Stimulated activated CD8-positive, alpha-beta memory T cell treated with anti-CD3 and anti-CD28 coated beads, Interleukin-15, amount 100 ng/mL, for 4 hours (primary cell): ENCODE measurements at places on chromosomes 2 and 18.

DNA sequence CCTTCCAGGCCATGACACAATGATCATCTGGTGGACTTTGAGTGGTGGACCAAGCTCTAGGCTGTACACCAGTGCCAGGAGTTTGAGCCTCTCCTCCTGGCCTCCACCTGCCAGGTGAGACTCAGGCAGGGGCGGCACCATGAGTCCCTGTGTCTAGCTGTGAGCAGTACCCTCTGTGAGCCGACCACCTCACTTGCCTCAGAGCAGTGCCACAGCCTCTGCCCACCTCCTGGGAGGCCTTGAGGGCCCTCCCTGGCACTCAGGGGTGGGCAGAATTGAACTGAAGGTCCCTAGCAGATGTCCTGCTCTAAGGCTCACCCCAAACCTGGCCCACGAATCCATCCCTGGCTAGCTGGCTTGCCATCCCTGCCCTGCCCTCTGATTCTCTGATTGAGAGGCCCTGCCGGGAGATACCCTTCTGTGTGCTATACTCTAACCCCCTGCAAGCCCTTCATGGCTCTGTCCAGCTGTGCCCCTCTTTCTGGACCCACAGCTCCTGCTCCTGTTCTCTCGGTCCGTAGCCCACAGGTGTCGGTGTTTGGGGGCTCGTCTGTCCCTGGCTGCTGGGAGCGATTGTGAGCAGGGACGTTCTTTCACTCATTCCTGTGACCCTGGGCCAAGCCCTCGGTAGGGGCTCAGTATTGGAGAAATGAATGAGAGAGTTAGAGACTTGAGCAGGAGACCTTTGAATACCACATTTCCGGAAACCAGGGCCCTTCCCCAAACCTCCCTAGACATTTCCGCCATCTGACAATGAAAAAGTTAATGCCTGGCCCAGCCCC lies 70.0 kb downstream of the INHBB start:
- DNase-seq = no peak

DNA sequence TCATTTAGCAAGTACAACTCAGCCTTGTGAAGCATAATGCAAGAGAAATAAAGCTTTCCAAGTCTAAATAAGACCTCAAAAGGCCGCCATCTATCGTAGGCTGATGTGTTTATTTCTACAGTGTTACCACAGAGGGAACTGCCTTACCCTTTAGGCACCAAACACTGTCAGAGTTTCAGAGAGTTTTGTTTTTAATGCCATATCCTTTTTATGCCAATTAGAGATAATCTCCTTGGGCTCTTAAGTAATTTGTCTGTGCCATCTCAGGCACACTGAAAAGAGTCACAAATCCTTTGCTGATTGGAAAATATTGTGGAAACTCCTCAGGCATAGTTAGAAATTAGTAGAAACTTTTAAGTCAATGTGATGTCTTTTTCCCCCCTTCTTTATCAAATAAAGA lies 797.1 kb downstream of the SLC4A3 start:
- DNase-seq = no peak

GRCh38 chr2:170176212-170176611 lies 1.7 kb upstream of the MYO3B start:
- no peak for DNase-seq

DNA sequence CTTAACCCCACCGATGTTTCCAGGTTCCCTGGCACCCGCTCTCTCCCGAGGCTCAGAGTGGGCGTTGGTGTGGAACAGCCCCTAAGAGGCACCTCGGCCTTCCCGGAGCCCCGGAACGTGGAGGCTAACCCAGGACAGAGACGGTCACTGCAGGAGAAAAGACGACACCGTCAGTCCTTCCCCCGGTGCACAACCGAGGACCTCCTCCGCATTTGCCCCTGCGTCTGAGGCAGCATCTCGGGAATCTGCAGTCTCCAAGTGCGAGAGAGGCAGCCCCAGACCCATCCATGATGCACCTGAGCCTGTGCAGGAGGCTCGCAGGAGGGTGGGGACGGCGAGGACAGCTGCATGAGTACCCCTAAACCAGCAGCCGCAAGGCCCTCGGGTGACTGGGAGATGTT lies 204.9 kb upstream of the SALL3 start:
- no peak for DNase-seq

DNA sequence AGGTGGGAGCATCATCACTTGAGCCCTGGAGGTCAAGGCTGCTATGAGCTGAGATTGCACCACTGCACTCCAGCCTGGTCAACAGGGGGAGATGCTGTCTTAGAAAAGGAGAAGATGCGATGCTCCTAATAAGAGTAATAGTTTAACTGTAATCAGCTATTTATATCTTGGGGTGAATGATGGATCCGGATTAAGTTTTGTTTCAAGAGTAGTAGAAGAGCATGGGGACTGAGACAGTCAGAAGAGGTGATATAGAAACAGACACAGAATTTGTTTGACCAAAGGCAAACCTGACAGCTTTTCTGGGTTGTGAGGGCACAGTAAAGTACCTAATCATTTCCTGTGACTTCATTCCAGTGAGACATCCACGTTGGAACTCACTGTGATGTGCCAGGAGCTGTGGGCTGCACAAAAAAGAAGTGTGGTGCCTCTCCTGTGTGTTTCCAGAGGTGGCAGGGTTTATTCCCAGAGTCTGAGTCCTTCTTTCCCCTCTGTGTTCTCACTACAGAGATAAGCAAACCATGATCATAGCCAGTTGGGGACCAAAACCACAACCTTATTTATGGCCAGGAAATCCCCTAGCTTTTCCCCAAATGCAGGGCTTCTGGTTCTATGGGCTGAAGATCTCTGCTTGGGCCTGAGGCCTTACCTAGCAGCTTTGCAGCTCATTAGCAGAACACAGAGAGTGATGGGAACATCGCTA lies 113.7 kb downstream of the XRCC5 start:
- DNase-seq = no peak

- no peak for DNase-seq
These were observed 377.0 kb downstream of the DCC start for GRCh38 chr18:52716973-52717372.

- DNase-seq = no peak
These were observed 44.9 kb upstream of the LONRF2 start for GRCh38 chr2:100367163-100367562.

GRCh38 chr2:10497797-10498251 lies 49.7 kb upstream of the ODC1 start:
- DNase-seq = peak; percentile 45

DNA sequence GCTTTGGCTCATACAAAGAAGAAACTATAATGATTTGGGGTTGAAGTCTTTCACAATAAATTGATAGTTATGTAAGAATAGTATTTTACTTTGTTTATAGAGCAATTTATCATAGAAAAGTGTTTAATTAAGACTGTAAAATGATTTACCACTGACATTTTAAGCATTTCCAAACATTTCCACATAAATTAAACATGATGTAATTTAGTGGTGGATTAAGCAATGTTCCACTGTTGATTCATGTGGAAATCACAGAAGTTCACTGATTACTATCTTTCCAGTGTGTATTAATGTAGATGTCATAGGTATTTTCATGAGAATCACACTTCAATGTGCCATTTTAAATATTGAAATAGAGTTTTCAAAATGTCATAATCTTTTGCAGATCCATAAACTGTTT lies 40.1 kb upstream of the GRB14 start:
- DNase-seq = no peak

GRCh38 chr2:241952816-241953215 lies 83.3 kb downstream of the RTP5 start:
- no peak for DNase-seq

DNA sequence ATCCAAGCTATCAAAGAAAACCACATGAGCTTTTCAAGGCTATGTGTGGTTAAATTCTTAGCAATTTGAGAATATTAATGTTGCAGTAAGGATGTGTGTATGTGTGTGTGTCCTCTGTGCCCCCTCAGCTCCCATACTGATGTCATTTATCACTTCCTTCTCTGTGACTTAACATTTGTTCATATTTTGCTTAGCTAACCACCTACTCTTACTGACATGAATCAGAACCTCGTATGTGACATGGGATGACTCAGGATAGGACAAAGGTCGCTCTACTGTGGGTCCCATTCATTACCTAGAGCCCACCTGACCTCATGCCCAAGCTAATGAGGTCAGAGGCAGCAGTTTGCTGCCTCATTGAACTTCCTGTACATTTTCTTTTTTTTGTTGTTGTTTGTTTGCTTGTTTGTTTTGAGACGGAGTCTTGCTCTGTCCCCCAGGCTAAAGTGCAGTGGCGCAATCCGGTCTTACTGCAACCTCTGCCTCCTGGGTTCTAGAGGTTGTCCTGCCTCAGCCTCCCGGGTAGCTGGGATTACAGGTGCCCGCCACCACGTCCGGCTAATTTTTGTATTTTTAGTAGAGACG lies 36.3 kb downstream of the MOGAT1 start:
- no peak for DNase-seq

DNA sequence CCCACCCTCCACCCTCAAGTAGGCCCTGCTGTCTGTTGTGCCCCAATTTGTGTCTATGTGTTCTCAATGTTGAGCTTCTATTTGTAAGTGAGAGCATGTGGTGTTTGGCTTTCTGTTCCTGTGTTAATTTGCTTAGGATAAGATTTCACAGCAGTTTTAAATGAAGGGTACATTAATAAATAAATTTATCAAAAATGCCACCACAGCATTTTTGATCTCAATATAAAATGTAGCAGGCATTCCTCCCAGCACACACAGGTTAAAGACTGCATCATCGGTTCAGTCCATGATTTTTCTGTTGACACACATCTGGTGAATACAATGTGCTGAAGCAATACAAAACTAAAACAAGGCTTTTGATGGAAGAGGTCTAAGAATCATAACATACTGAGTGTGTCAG lies 412.0 kb upstream of the LYPD1 start:
- DNase-seq = no peak

- DNase-seq = no peak
These were observed 2.2 kb downstream of the DNER start for GRCh38 chr2:229712136-229712535.

DNA sequence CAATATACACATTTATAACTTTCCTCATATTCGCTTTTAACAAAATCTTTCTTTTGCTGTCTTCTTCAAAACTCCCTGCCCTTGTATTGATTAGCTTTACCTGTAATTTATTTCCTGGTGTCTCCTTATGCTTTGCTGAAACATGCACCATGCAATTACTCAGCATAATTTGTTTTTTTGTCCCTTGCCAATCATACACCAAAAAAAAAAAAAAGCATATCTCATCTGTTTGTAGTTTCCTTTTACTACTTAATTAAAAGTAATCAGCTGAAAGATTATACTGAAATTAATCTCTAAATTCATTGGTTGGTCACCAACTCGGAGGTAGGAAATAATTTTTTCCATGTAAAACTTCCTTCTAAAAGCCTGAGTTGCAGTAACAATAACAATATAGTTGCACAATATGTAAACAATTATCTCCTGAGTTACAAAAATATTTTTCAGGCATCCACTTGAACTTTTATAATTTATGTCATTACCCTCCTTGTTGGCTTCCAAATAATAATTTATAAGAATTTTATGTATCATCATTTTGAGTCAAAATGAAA lies 53.0 kb upstream of the ROCK1 start:
- no peak for DNase-seq

DNA sequence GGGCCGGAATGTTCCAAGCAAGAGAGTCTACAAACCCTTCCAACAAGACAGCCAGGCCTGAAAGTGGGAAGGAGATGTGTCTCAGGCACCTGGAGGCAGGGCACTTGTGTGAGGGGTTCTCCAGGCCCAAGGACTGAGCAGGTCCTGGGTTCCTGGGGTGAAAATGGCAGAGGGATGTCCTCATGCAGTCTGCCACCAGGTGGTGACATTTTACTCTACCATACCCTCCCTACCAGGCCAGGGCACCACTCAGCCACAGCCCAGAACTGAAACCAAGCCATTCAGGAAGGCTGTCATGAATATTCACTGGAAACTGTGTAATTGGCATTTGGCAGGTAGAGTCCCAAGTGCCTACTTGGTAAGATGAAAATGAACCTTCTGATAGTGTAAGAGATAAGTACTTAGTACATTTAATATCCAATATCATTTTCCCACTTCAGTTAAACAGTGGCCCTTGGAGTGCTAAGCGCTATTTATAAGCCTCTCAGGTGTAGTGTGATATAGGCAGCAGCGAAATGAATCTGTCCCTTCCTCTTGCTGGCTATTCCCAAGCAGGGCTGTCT lies 185.1 kb downstream of the MYO5B start:
- DNase-seq = no peak

DNA sequence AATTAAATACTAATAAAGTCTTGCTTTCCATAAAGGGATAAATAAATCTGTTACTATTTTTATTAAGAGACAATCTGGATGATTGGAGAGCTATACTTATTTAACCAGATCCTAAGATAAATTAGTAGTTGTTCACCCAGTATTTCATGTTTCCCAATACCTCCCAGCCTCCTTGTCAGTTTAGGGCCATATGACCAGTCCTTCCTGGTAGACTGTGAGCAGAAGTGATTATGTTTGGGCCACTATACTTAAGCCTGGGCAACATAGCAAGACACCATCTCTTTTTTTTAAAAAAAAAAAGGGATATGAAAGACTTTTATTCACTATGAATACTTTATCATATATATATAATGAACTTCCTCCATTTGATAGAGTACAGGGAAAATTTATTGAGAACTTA lies 48.8 kb upstream of the PPM1B start:
- DNase-seq = no peak

DNA sequence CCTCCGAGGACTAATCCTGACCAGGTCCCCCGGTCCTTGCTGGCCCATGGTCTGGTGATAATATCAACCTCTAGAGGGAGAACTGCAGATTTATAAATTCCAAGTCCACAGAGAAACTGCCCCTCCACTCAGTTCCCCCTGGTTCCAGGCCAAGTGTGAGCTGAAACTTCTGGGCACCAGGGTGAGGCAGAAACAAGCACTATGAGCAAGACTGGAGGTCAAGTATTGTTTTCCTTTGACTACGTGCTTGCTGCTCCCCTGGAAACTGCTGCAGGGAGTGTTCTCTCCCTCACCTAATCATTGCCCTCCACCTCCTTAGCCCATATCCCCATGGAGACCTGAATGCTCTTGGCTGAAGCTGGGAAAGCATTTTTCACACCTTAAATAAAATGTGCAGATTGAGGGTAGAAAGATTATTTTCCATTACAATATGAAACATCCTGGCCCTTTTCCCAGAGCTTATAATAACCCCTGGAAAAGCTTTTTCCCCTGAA lies 135.2 kb downstream of the RDH14 start:
- DNase-seq = no peak

- DNase-seq = no peak
These were observed 53.5 kb downstream of the NCOA1 start for GRCh38 chr2:24544456-24545115.

DNA sequence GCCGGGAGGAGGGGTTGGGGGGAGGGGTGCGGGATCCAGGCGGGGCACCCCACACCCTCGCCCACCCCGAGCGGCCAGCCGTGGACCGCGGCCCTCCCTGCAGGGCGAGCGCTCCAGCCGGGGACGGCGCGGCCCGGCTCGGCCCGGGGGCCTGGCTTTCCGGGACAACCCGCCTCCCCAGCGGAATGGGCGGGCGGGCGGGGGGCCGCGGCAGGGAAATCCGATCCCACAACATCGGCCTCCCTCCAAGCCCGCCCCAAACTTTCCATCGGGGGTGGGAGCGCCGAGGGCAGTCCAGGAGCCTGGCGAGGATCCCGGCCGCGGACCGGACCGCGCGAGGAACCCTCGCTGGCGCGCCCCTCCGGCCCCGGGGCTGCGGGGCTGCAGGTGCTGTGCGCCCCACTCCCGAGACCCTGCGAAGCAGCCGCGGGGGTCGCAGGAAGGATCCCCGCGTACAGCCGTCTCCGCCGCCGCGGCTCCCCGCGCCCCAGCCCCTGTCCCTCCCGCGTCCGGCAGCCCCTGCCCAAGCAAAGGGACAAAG lies 529 bp downstream of the SEMA4C start:
- DNase-seq = no peak

- no peak for DNase-seq
These were observed 211.5 kb downstream of the GALR1 start for GRCh38 chr18:77461062-77461688.
